ENCODE measurements at places on chromosomes 7 and 10.

GRCh38 chr7:149873970-149874643 lies 338 bp downstream of the ATP6V0E2 start:
- no peak for DNase-seq

DNA sequence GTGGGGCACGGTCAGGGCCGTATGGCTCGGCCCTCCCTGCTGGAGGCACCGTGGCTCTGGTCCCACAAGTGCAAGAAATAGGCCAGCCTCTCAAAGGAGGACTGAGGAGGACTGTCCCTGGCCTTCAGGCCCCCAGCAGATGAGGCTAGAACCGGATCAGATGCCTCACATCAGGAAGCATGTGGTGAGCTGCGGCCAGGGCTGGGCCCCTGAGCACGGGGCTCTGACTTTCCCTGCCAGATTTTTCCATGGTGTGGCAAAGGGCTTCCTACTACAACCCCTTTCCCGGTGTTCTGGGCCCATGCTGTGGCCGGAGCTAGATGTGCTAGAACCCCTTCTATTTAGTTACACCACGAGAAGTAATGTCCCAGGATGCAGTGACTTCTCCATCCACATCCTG lies 100.4 kb downstream of the TCERG1L start:
- DNase-seq, result no peak

- no peak for DNase-seq
Measured at GRCh38 chr7:73703757-73704639, 15.5 kb downstream of the STX1A start.

DNA sequence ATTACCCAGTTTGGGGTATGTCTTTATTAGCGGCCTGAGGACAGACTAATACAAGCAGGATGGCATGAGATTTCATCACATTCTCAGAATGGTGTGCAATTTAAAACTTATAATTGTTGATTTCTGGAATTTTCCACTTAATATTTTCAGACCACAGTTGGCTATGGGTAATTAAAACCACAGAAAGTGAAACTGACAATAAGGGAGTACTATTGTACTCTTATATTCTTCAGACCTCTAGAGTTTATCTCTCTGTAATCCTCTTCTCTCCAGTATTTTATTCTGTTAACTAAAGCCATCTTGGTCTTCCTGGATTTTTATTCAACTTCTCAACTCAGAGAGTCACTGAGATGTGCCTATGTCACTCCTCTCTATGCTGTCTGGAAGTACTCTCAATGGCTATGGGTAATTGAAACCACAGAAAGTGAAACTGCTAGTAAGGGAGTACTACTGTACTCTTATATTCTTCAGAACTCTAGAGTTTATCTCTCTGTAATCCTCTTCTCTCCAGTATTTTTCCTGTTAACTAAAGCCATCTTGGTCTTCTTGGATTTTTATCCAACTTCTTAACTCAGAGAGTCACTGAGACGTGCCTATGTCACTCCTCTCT lies 118.3 kb downstream of the PPP1R17 start:
- no peak for DNase-seq
